ENCODE measurements at places on chromosomes 7 and 10. TPM values are rescaled to one million over a fixed set of nuclear protein-coding genes. Genes with fewer than 3 reads are reported as not detected.
A peak's percentile ranks its signal among the peaks of the same experiment; 100 is the strongest.

Gene C10orf62
- not detected for total RNA-seq

GRCh38 chr7:45073031-45073785 is 15.6 kb downstream of the NACAD start:
- no peak for DNase-seq
- H3K4me1 ChIP-seq = no peaks in the 10 kb centered on the region
- no peak overlapping the region for H3K27ac ChIP-seq
- no peak overlapping the region for H3K4me3 ChIP-seq
- no peaks in the 10 kb centered on the region for H3K27me3 ChIP-seq
- H3K36me3 ChIP-seq = peaks cover 98% of the 10 kb centered on the region

Gene DUSP5
- 10.7 TPM for total RNA-seq

Gene ENTPD1
- 13.3 TPM for total RNA-seq

DNA sequence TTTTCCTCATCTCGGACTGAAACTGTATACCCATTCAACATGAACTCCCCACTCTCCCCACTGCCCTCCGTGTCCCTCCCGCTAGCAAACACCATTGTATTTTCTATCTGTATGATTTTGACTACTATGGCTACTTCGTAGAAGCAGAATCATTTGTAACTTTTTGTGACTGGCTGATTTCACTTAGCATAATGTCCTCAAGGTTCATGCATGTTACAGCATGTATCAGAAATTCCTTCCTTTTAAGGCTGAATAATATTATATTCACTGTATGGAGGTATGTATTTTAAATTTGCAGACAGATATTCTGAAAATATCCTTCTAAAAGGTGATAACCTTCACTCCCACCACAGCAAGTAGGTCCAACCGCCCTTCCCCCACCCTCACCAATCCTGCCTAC is 42.9 kb upstream of the MMD2 start:
- H3K36me3 ChIP-seq = peaks cover 52% of the 10 kb centered on the region

GRCh38 chr7:43639858-43640491 is 57.1 kb downstream of the STK17A start:
- peak; percentile 72 for DNase-seq
- peaks cover 62% of the 10 kb centered on the region for H3K4me1 ChIP-seq
- H3K36me3 ChIP-seq = peaks cover 14% of the 10 kb centered on the region
- H3K27ac ChIP-seq = peak overlapping the region; percentile 64
- H3K4me3 ChIP-seq = no peak overlapping the region

Gene NEBL
- total RNA-seq = 1.8 TPM
